ENCODE measurements at places on chromosomes 12 and 14.

- DNase-seq: no peak
Observed at GRCh38 chr12:12892681-12893141, 1.3 kb downstream of the GPRC5A start.

GRCh38 chr12:67002720-67003119, 266.4 kb upstream of the CAND1 start:
- peak; percentile 9 for DNase-seq

GRCh38 chr12:45768194-45768593, 38.7 kb downstream of the ARID2 start:
- DNase-seq: no peak

GRCh38 chr12:42735861-42736361, 146.4 kb upstream of the PRICKLE1 start:
- DNase-seq: no peak

DNA sequence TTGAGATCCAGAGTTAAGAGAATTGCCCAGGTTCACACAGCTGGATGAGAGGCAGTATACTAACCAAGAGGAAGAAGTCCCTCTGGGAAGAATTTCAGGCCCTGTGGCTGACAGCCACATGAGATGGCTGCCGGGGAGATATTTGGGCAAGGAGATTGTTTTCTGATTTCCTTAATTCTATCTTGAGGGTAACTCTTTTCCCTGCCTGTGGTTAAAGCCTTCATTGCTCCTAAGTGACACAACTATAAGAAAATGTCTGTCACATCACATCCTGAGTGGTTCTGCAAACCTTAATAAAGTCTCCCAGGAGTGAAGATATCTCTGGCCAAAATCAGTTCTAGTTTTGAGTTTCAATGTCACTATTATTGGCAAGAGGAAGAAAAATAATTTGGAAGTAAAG, 9.6 kb downstream of the ARHGDIB start:
- DNase-seq: no peak

DNA sequence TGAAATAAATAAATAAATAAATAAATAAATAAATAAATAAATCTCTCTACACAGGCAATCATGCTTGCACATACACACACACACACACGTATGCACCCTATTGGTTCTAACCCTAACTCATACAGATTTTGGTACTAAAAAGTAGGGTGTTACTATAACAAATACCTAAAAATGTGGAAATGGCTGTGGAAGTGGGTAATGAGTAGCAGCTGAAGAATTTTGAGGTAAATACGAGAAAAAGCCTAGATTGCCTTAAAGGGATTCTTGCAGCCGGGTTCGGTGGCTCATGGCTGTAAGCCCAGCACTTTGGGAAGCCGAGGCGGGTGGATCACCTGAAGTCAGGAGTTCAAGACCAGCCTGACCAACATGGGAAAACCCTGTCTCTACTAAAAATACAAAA, 15.7 kb upstream of the SLC2A3 start:
- no peak for DNase-seq

GRCh38 chr14:35384455-35385041, 20.0 kb downstream of the NFKBIA start:
- DNase-seq: no peak

GRCh38 chr12:12520273-12520672, 42.4 kb downstream of the DUSP16 start:
- DNase-seq: no peak

DNA sequence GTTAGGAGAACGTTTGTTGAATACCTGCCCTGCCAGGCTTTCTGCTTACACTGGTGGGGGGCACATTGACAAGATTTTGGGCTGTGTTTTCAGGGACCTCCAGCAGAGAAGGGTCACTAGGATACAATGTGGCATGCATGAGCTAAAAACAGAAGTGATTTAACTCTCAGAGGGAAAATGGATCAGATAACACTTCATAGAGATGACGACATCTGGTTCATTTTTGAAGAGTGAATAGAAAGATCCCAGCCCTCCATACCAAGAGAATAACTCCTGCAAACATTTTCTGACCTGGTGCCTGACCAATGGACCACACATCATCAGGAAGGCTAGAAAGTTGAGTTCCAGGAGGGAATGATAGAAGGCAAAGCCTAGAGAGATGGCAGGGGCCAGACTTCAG, 33.7 kb downstream of the CKB start:
- no peak for DNase-seq

DNA sequence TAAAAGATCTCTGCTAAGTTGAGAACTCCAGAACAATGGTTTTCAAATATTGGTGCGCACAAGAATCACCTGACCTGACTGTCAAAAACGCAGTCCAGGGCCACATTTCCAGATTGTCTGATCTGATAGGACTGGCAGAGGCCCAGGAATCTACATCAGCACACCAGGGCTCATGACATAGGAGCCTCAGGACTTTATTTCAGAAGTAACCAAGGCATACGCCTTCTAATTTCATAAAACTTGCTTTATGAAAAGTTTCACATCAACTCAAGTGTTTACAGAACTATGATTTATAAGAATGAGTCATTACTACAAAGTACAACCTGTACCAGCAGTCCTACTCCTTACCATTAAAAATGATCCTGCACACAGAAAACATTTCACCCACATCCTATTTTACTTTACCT, 47.7 kb upstream of the PTPRO start:
- no peak for DNase-seq

GRCh38 chr12:10457760-10458159, 4.6 kb upstream of the KLRC1 start:
- no peak for DNase-seq

DNA sequence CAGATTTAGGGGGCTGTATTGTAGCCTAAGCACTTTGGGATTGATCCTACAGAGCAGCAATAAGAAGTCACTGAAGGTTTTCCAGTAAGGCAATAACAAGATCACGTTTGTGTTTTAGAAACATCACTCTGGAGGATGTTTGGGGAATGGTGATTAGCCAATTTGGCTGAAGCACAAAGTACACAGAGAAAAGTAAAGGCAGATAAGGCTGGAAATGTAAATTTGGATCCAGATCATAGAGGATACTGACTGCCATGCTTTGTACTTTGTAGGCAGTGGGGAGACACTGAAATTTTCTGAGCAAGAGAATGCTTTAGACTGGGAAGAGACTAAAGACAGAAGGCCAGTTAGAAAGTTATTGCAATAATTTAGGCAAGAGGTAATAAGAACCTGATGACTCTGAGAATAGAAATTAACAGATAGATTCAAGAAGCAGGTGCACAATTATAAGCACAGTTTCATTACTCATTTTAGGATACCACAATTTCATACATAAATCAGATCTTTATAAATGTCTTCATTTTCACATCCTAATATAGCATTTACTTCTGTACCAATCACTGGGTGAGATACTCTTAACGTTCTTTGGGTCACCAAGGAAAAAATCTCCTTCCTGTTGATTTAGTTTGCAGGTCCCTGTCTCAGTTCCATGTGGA, 314.5 kb upstream of the GARIN6 start:
- peak; percentile 21 for DNase-seq

DNA sequence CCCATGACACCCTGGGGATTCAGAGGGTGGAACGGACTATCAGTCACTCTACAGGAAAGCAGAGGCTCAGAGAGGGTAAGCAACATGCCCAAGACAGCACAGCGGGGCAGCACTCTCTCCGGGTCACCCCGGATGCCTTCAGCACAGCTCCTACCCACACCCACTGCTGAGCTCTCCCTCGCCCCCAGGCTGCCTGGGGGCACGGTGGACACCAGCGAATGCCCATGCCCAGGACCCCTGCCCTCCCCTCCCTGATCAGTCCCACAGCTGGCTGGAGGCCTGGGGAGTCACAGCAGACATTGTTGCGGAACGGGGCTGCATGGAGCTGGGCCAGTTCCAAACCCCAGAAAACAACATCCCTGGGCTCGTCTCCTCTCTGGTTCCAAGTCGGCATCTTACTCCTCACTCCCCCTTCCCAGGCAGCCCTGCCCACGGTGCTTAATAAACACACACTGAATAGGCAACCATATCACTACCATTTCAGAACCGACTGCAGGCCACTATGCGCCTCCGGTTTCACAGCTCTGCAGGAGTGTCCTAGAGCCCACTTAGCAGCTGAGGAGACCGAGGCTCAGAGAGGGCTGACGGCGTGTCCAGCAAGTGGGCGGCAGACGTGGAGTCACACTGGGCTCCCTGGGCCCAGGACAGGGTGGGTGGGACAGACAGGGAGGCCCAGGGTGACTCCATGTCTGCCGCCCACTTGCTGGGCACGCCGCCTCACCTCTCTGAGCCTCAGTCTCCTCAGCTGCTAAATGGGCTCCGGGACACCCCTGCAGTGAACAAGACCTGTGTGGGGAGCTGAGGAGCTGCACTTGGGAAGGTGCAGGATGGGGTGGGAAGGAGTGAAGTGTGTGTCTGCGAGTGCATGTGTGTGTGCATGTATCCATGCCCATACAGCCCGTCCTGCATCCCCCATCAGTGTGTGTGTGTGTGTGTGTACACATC, 27.0 kb downstream of the CCDC85C start:
- no peak for DNase-seq

GRCh38 chr14:104633276-104634137, 28.9 kb upstream of the TMEM179 start:
- DNase-seq: no peak

- no peak for DNase-seq
Observed at GRCh38 chr14:59439256-59439965, 25.8 kb downstream of the GPR135 start.

- DNase-seq: no peak
Observed at GRCh38 chr14:30620178-30620577, 1.9 kb upstream of the SCFD1 start.

DNA sequence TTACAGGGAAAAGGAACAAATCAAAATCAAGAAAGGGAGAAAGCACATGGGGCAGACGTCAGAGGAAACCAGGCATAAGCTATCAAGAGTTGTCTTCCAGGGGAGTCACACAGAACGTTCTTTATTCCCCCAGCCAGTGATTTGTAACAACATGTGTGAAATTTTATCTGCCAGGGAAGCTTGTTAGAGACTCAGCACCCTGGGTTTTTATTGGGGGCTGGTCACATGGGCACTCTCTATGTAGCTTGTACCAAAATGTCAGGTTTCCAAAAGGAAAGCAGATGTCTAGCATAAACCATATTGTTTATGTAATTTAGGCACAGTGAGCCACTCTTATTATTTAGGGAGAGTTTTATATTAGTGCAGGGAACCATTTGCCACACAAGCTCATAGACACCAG, 440.4 kb upstream of the DCN start:
- no peak for DNase-seq

- no peak for DNase-seq
Observed at GRCh38 chr12:29561664-29562071, 64.2 kb upstream of the OVCH1 start.

DNA sequence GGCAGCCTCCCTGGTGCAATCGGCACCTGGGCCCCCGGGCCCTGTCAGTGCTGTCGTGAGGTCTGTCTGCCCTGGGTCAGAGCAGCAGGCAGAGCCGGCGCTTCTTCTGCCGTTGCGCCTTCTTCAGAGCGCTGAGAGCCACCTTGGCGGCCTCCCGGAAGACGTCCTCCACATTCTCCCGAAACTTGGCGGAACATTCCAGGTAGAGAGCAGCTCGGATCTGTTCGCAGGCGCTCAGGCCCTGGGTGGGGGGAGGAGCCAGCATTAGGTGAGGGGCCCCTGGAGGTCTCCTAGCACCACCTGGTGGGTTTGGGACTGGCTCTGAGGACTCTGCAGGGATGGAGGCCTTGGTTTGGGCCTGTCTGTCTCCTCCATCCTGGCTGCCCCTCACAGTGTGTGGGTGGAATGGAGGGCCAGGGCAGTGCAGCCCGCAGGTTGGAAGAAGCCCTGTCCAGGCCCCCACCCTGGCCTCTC, 14.0 kb downstream of the RHOF start:
- DNase-seq: no peak

DNA sequence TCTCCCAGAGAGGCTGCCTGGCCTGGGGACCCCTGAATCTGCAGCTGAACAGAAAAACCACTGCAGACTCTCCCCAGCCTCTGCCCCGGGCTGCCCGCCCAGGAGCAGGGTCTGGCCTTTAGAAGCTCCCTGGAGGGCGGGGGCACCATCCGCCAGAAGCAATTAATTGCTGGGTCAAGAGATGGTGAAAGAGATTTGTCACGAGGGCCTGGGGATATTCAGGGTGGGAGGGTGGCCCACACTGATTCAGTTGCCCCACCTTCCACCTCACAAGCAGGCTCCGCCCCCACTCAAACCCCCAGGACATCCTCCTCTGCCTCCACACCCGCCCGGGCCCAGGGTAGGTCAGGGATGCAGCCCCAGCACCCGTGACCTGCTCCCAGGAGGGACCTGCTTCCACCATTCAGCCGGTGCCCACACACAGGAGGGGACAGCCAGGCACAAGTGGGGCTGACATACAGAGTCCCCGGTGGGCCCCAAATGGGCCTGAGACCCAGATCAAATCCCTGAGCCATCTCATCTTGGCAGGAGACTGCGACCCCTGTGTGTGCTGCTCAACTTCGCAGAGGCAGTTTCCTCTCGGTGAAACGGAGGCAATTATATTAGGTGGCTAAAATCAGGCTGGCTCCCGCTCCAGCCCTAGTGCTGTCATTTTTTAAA, 23.0 kb downstream of the NCOR2 start:
- no peak for DNase-seq

DNA sequence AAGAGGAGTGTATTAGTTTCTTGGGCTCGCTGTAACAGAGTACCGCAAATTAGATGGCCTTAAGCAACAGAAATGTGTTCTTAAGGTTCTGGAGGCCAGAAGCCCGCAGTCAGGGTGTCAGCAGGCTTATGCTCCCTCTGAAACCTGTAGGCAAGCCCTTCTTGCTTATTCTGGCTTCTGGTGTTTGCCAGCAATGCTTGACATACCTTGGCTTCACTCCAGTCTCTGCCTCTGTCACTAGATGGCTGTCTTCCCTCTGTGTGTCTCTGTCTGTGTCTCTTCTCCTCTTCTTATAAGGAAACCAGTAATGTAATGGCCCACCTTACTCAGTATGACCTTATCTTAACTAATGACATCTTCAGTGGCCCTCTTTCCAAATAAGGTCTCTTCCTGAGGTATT, 85.1 kb downstream of the DERA start:
- DNase-seq: no peak

DNA sequence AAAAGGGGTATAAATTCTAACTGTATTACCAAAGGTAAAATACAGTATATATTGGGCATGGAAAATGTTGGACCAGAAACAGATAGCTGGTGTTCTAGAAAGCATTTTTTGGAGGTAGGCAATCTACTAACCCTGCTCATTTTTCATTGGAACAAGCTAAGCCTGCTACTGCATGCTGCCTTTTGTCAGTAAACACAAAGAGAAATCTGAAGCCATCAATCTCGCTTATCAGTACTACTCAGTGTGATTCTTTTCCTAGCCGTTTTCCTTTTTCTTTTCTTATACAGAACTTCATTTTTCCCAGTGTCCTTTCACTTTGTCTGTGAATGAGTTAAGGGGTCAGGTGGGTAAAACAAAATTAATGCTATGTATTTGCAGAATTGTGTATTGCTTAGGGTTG, 312.3 kb downstream of the NPAS3 start:
- DNase-seq: no peak
